ENCODE measurements at places on chromosomes 16 and 17. TPM values are rescaled to one million over a fixed set of nuclear protein-coding genes. Genes with fewer than 3 reads are reported as not detected.

- DNase-seq = no peak
Measured at GRCh38 chr16:89452241-89452640, 38.1 kb downstream of the ANKRD11 start.

RHBDF1 gene
- 20.3 TPM for total RNA-seq

- peak; percentile 42 for DNase-seq
Measured at GRCh38 chr17:79220713-79221291, 146.2 kb downstream of the ENGASE start.

PIGQ gene
- 40.7 TPM for total RNA-seq

- no peak for DNase-seq
Measured at GRCh38 chr16:15834502-15834901, 22.3 kb downstream of the MYH11 start.

DNA sequence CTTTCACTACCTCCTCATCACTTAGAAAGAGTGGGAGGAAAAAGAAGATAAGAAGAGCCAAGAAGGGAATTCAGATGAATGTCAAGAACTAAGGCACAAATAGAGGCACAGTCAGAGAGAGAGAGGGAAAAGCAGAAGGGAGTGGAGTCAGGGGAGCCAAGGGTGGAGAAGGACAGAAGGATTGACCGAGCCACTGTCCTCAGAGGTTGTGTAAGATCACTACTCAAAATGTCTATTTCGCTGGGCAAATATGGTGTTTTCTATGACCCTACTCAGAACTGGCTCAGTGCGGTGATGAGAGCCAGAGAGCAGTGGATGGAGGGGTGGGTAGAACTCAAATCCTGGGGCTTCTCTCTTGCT is 139.2 kb upstream of the HS3ST2 start:
- DNase-seq = no peak

FAM171A2 gene
- 1.4 TPM for total RNA-seq

- no peak for DNase-seq
Measured at GRCh38 chr16:81615411-81615810, 163.7 kb upstream of the PLCG2 start.

- no peak for DNase-seq
Measured at GRCh38 chr16:71399801-71400563, 41.5 kb downstream of the CALB2 start.

- DNase-seq = no peak
Measured at GRCh38 chr16:49519008-49519656, 145.5 kb downstream of the C16orf78 start.

AXIN1 gene
- total RNA-seq = 28.4 TPM

ACACA gene
- total RNA-seq = 89.8 TPM

FADS6 gene
- not detected for total RNA-seq

ESRP2 gene
- 41.7 TPM for total RNA-seq

DNA sequence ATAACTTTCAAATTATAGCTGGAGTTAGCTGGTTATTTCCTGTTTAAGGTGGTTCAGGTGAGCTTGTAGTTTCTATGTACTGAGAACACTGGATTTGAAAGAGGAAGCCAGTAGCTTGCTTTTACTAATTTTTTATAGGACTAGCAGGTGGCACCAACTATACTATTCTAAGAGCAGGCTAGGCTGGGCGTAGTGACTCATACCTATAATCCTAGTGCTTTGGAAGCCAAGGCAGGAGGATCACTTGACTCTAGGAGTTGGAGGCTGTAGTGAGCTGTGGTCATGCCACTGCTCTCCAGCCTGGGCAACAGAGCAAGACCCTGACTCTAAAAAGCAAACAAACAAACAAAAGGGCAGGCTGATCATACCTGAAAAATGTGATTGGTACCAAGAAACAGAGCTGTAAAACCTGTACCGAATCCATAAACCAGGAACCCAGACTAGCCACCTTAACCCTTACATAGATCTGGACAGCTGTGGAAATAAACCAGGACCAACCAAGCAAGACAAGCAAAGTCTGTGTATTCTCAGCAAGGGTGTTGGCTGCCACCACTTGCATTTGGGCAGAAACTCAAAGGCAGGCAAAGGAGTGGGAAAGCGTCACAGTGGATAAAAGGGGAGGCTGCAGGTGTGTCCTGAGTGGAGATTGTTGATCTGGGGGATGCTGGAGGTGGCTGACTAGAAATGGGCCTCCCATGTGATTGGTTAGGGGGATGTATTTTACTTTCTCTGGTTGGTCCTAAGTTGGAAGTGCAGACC is 36.3 kb downstream of the SLC47A1 start:
- no peak for DNase-seq

- no peak for DNase-seq
Measured at GRCh38 chr17:64057701-64058263, 37.3 kb upstream of the ICAM2 start.

DNA sequence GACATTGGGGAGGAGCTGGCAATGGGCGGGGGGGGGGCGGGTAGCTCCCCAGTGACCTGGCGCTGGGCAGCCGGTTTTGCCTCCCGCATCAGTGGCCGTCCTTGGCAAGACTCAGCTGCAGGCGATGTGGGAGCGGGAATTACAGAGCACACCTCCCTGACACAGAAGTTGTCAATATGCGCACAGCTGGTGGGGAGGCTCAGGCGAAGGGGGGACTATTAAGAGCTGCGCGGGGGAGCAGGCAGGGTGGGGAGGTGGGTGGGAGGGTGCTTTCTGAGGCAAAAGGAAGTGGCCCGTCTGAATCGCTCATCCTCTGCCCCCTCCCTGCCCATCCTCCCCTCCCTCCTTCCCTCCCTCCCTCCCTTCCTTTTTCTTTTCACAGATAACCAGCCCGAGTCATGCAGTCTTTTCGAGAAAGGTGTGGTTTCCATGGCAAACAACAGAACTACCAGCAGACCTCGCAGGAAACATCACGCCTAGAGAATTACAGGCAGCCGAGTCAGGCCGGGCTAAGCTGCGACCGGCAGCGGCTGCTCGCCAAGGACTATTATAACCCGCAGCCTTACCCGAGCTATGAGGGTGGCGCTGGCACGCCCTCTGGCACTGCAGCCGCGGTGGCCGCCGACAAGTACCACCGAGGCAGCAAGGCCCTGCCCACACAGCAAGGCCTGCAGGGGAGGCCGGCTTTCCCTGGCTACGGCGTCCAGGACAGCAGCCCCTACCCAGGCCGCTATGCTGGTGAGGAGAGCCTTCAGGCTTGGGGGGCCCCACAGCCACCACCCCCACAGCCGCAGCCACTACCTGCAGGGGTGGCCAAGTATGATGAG is 44.0 kb downstream of the SREBF1 start:
- DNase-seq = peak; percentile 58

Data from foreskin keratinocyte (primary cell).